ENCODE measurements at places on chromosomes 7 and 10.

DNA sequence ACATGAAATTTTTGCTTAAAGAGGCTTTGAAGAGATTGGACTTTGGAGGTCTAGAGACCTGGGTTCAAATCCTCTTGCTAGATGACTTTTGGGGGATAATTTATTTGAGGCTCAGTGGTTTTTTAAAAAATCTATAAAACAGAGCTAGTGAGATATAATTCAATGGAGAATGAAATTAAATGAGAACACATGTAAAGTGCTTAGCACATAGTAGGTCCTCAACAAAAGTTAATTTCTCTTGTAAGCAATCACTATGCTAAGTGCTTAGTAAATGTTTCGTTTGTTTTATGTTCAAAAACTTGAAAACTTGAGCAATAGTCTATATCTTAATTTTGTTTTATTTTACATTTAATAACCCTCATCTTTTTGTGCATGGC lies 64.8 kb downstream of the LRMDA start:
- no peak for DNase-seq

DNA sequence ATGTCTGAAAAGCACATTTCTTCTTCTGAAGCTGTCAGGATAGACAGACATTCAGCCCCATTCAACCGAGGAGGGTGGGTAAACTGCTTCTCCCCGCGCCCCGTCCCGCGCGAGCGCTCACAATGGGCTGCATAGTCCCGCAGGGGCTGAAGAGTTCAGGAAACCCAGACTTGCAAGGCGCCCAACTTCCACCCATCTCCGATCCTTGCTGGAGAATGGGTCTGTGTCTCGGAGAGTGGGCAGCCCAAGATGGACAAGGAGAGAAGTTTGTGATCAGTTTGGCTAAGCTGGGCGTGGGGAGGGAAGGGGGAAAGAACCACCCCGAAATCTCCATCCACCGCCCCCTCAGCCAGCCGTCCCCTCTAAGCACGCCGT lies 686 bp downstream of the AASS start:
- no peak for DNase-seq

DNA sequence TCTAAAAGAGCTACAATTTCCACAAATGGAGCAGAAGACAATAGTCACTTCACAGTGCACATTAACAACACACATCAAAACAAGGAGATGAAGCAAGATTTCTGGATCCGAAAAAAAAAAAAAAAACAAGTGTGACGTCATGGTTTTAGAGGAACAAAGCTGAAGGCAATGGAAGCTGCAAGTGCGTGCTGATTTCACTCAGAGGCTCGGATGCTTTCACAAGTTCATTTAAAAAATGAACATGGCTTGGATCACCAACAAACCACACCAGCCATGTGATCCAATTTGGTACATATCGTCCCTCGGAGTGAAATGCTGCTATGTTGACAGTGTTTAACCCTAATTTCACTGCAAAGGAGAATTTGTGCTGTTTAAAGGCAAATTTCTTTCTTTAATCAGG lies 337.0 kb upstream of the PRKCQ start:
- no peak for DNase-seq

DNA sequence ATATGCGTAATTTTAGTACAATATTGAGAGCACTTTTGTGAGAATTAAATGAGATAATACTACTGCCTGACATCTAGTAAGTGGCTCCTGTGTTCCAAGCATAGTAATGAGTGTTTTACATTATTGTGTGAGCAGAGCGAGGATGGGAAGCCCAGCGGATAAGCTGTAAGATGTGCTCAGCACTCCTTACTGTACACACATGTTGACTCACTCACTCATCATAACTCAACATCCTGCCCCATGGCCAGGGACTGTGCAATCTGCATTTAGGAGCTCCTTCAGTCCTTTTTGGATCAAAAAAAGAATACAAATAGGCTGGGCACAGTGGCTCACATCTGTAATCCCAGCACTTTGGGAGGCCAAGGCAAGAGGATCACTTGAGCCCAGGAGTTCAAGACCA lies 72.9 kb upstream of the NEBL start:
- no peak for DNase-seq

- DNase-seq: no peak
Measured at GRCh38 chr7:3971323-3971722, 670.3 kb downstream of the SDK1 start.

- no peak for DNase-seq
Measured at GRCh38 chr10:12980102-12980661, 21.3 kb downstream of the CCDC3 start.

DNA sequence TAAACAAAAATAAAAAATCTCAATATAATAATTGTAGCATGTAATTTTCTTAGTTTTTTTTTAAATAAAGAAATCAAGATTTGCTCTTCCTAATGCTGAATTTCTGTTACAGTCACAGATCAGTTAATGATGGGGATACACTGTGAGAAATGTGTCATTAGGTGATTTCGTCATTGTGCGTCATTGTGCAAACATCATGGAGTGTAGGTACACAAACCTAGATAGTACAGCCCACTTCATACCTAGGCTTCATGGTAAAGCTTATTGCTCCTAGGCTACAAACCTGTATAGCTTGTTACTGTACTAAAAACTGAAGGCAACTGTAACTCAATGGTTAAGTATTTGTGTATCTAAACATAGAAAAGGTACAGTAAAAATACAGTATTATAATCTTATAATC lies 74.4 kb upstream of the LSM8 start:
- DNase-seq: no peak

DNA sequence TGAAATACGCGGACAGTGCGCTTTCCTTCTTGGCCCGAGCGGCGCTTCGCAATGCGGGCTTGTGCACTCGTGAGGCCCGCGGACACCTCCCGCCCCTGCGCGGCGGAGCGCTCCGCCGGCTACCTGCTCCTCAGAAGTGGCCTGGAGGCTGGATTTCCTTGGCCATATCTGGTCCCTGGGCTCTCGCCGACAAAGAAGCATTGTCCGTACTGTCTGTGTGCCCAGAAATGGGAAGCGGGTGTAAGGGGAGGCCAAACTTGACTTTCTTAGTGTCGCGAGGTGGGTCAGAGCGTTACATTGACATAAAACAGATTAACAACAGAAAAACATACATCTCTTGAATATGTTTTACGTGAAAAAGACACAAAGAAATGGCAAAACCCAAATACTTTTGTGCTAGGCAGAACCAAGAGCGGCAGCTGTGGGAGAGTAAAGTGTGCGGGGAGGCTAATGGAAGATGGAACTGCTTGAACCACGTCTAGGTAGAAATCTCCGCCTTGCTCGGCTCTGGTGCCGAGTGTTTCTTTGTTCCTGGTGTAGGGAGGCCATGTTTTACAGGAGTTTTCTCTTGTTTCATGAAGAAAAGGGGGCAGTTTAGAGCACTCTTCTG lies 1.4 kb downstream of the LANCL2 start:
- DNase-seq: no peak

- DNase-seq: no peak
Measured at GRCh38 chr10:45557275-45557905, 115.2 kb downstream of the ZFAND4 start.

DNA sequence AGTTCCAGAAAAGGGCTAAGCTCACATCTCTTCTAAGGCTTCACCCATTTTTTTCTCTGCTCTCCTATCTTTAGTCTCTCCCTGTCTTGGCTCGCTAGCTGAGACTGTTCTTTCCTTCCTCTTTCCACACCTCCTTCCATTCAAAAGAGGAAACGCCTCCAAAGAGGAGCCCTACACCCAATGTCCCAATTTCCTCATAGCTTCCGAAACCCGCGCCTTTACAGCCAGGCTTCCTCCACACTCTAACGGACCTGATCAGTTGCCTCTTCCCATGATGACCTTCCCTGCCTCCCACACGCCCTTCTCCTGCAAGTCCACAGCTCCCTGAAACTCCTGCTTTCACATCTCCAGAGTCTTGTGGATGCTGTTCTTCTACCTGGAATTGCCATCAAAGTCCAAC lies 71.7 kb downstream of the COBL start:
- DNase-seq: no peak

- DNase-seq: no peak
Measured at GRCh38 chr10:57161157-57161556, 800.1 kb upstream of the ZWINT start.

DNA sequence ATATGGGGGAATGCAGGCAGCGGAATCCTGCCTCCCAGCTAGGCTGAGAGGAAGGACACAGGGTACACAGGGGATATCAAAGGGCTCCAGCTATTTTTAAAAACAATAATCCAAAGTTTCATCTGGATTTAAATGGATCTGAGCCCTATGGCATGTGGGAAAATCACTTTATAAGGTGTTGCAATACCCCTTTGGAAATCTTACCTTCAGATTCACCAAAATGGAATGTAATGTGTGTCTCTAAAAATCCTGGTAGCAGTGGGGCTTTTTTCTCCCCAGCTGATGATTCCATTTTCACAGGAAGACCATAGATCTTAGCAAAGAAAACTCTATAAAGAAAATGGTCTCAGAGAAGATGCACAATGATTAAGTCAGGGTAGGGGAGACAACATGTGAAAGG lies 722.2 kb downstream of the PARD3 start:
- DNase-seq: no peak

DNA sequence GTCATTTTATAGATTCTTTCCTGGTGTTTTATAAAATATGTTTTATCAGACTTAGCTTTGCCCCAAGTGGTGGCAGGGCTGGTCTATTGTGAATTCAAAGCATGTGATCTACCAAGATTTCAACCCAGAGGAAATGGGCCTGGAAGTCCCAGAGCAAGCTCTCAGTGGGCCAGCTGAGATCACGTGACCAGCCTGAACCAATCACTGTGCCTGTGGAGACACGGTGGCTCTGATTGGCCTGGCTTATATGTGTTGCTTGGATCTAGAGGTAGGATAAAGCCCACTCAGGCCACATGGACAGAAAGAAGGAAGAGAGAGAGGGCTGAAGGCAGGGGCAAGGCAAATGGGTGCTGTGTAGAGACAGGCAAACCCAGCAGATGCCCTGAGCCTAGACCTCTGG lies 65.5 kb upstream of the GATA3 start:
- DNase-seq: no peak

DNA sequence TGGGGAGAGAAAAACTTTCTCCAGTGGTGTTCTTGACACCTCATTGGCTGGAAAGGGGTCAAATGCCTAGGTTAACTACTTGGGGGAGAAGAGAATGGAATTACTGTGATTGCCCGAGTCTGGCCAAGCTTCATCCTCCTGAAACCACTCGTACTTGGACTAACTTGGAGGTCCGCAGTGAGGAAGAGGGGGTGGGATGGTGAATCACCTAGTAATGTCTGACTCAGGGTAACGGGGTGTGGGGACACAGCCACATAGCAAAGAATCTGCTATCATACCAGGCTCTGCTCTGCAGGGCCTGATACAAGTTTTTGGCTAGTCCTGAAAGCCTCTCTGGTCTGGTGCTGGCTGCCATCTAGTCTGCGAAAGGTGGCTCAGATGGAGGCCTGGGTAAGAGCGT lies 190.9 kb downstream of the RPS24 start:
- DNase-seq: no peak

DNA sequence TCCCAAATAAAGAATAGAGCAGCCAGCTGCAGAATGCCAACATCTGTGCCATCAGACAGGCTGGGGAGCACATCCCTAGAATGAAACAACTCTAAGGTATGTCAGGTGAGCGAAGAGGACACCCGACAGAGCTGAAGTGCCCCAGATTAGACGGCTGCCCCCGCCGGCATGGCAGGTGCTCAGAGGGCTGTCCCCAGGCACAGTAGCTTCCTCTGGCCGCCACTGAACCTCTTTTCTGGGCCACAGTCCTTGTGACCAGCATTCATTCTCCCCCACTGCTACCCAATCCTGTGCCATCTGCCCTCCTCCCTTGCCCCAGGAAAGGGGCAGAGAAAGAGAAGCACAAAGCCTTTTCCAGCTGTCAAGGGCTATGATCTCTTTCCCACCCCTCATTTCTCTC lies 41.7 kb downstream of the RGS10 start:
- no peak for DNase-seq

- DNase-seq: no peak
Measured at GRCh38 chr10:49009199-49009979, 69.7 kb upstream of the LRRC18 start.

GRCh38 chr10:3433988-3434387 lies 261.4 kb upstream of the PITRM1 start:
- DNase-seq: no peak

GRCh38 chr10:58588673-58589265 lies 76.1 kb downstream of the BICC1 start:
- no peak for DNase-seq

DNA sequence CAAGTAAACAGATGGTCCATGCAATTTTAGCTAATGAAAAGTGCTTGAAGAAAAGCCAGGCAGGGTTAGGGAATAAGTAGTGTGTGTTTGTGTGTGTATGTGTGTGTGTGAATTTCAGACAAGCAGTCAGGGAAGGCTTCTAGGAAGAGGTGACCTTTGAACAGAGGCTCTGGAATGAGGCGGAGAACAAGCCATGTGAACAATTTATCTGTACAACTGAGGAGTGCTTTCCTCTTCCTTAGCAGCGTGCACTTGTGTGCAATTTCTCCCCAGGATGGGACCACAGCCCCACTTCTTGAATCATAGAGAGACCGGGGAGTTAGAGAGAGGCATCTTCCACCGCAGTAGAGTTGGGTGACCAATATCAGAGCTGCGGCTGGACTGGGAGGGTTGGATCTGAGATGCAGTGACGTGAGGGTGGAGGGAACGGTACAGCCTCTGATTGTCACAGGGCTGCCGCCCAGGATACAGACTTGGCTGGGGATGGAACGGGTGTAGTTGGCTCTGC lies 69.2 kb upstream of the FAM171A1 start:
- DNase-seq: no peak

GRCh38 chr7:155662343-155663043 lies 18.0 kb downstream of the RBM33 start:
- DNase-seq: no peak

GRCh38 chr7:29765490-29765889 lies 40.8 kb upstream of the WIPF3 start:
- no peak for DNase-seq

DNA sequence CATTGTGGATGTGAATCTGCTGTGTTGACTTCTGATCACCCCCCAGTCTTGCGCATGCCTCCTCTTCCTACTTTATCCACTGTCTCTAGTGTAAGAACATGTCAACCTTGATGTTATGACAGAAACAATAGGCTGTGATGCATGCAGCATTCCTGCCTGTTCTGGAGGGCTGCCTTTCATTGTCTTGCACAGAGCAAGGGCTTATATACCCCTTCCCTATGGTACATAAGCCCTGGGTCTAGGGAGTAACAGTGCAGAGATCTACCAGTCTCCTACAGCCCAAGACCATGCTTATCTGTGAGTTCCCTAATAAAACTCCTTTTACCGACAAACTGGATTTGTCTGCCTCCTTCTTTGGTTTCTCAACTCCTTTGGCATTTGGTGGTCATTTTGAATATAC lies 177.0 kb upstream of the STK17A start:
- DNase-seq: no peak

DNA sequence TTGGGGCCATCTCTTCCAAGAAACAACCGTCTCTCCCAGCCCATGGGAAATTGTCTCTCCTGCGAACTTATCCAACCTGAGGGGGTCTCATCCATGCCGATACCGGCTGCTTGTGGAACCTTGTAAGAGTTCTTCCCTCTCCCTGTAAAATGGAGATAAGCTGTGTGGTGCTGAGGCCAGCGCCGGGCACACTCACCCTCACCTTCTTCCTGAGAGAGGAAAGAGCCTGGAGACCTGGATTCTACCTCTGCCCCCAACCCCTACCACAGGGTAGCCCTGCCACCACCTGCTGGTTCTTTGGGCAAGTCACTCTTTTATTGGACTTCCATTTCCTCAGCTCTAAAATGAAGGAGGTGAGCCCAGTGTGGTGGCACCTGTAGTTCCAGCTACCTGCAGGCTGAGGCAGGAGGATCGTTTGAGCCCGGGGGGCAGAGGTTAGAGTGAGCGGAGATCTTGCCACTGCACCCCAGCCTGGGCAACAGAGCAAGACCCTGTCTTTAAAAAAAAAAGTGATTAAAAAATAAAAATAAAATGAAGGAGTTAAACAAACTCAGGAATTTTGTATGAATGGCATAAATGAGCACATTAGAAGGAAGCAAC lies 38.4 kb upstream of the PSAP start:
- no peak for DNase-seq

All from stimulated activated CD8-positive, alpha-beta memory T cell treated with anti-CD3 and anti-CD28 coated beads, Interleukin-4, amount 100 ng/mL, for 1 hour (primary cell).